Karpas-422 (cell line): ENCODE measurements at places on chromosomes 5 and 9. TPM values are rescaled to one million over a fixed set of nuclear protein-coding genes. Genes with fewer than 3 reads are reported as not detected.

Gene KCNIP1
- 0.29 TPM in 1 of 2 replicates, not detected in the other for total RNA-seq

DNA sequence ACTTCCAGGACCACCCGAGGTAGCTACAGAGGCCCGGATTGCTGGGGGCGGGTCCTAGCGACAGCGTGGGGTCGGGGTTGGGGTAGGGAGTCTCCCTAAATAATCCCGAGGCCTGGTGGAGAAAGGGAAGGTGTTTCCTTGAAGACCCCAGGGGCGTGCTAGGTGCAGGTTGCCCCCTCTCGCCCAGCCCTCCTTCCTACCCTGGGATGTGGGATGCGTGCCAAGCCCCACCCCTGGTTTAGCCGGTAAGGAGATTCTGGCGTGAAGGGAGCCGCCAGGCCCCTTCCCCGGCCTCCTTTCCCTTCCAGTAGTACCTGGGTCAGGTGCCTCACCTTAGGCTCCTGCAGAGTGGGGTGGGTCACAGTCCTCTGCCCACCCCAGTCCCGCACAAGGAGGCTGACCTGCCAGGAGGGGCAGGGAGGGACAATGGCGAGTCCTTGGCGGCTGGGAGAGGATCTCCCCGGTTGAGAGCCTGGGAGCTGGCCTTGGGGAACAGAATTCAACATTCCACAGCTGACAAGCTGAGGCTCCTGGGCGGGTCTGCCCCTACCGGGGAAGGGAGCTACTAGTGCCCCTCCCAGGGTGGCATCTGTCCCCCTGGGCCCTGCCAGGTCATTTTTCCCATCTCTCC, 674 bp downstream of the TSPAN17 start:
- H3K27me3 ChIP-seq: no peaks in the 10 kb centered on the region
- H3K27ac ChIP-seq: no peak overlapping the region
- H3K4me3 ChIP-seq: peak overlapping the region; percentile 94
- peaks cover 19% of the 10 kb centered on the region for H3K4me1 ChIP-seq
- H3K36me3 ChIP-seq: no peaks in the 10 kb centered on the region
- no peak for DNase-seq

GRCh38 chr5:93580927-93581445, at the start of gene NR2F1-AS1:
TSS of gene NR2F1-AS1 (minus strand) at chr5:93581219.
- H3K36me3 ChIP-seq: no peaks in the 10 kb centered on the region
- peaks cover 1% of the 10 kb centered on the region; the same call in 1 of the 2 replicates for H3K27me3 ChIP-seq
- H3K4me3 ChIP-seq: peak within 1 kb of the TSS; percentile 34; the same call in 1 of the 2 replicates
- peaks cover 27% of the 10 kb centered on the region for H3K4me1 ChIP-seq

DNA sequence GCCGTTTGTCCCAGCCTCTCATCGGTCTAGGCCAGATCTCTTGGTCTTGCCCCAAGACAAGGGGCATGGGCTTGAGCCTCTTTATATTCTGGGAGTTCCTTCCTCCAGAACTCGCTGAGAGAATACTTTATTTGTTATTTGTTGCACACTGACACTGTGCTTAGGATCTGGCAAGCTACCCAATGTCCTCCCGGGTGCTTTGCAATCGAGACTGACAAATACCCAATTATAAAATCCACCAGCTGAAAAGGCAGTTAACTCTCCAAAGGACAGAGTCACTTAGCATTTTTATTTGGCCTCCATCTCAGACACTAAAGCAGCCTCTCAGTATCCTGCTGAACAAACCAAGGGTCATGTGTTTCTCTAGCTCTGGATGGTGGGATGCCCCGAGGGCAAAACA, 500.2 kb upstream of the DAP start:
- no peak overlapping the region for H3K4me3 ChIP-seq
- no peak overlapping the region for H3K27ac ChIP-seq

GRCh38 chr5:41985945-41986695, 61.0 kb downstream of the FBXO4 start:
- no peak overlapping the region for H3K4me3 ChIP-seq
- H3K27ac ChIP-seq: no peak overlapping the region
- H3K4me1 ChIP-seq: no peaks in the 10 kb centered on the region
- DNase-seq: no peak
- no peaks in the 10 kb centered on the region for H3K36me3 ChIP-seq

DNA sequence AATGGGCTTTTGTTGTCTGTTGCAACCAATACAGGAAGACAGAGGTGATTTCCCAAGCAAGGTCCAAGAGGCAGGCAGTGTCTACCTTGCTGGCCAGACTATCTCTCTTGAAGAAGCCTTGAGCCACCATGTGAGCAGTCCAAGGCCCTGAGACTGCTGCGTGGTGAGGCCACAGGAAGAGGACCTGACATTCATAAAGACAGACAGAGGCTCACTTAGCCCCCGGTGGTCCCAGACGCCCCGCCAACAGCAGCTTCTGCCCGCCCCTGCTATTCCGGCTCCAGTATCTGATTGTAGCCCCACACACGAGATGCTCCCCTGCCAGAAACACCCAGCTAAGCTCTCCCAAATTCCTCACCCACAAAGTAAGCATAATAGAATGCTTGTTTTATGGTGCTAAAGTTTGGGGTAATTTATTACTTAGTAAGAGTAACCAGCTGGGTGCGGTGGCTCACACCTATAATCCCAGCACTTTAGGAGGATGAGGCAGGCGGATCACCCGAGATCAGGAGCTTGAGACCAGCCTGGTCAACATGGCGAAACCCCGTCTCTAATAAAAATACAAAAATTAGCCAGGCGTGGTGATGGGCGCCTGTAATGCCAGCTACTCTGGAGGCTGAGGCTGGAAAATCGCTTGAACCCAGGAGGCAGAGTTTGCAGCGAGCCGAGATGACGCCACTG, 22.8 kb upstream of the FUBP3 start:
- DNase-seq: no peak
- no peak overlapping the region for H3K27ac ChIP-seq
- no peaks in the 10 kb centered on the region for H3K27me3 ChIP-seq
- H3K4me3 ChIP-seq: no peak overlapping the region

DNA sequence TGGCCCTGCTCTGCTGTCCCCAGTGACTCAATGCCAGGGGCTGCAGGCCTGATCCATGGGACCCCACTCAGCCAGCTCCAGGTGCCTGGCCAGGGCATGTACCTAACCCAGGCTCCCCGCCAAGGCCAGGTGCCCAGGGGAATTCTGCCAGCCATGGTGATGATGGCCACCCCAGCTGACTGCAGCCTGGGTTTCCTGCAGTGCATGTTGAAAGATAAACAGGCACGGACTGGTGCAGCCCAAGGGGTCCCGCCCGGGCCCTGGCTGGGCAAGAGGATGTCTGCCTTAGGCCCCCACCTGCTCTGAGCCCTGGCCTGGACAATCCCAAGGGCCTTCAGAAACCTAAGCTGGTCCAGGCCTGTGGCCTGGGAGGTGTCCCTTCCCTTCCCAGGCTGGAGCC, 1.2 kb downstream of the ABCA2 start:
- no peak overlapping the region for H3K4me3 ChIP-seq
- no peak for DNase-seq
- no peaks in the 10 kb centered on the region for H3K27me3 ChIP-seq
- H3K36me3 ChIP-seq: no peaks in the 10 kb centered on the region
- peaks cover 28% of the 10 kb centered on the region for H3K4me1 ChIP-seq
